ENCODE measurements at places on chromosomes 3 and 15.

- DNase-seq = no peak
Measured at GRCh38 chr3:107958146-107958545, 132.7 kb downstream of the CD47 start.

- no peak for DNase-seq
Measured at GRCh38 chr3:144809380-144809779, 837.8 kb downstream of the DIPK2A start.

- no peak for DNase-seq
Measured at GRCh38 chr3:5051772-5052171, 70.3 kb upstream of the ARL8B start.

DNA sequence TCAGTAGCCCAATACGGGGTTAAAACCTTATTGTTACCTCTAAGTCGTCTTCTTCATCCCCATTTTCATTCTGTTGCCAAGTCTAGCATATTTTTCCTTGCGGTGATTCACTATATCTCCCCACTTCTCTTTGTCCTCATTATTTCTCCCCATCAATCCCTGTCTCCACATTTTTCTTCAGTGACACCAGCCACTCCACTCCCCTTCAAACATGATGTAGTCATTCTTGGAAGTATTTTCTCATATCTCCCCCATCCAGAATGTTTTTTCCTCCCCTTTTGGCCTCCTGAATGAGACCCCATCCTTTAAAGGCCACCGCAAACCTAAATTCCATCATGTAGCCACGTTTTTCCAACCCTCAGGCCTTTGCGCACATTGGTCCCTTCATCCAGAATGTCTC, 105.9 kb downstream of the TOP2B start:
- no peak for DNase-seq

DNA sequence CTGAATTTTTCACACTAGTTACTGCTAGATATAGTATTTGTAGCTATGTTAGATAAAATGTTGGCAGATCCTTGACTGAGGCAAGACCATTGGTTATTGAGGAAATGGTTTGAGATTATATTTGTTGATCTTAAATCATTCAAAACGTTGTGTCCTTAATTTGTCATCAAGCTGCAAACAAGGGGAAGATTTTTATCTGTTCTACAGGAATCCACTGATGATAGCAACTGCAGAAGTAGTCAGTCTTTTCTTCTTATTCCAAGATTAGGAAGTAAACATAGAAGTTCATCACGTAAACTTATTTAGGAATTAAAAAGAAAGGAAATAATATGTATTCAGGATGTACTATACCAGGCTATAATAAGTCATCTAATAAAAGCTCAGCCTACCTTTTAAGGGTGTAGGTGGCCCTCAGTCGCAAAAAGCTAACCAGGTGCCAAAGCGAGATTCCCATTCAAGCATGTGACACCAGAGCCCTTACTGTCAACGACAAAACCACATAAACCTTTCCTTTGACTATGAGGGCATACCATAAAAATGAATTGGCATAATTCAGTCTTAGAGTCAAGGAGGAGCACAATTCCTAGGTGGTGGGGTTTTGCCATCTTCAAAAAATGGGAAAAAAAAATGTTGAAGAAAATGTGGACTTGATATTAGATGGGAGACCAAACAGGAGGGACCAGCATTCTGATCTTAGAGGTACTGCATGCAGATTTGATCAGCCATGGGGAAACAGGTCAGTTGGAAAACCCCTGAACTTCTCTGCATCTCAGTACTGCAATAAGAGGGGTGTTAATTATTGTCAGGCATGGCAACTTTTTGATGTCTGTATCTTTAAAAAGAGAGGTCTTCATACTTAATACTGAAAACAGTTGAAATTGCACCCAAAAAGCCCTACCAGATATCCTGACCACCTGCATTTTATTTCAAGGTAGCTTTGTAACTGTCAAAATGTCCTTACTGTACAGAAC, 212.5 kb upstream of the UBE2E1 start:
- no peak for DNase-seq

DNA sequence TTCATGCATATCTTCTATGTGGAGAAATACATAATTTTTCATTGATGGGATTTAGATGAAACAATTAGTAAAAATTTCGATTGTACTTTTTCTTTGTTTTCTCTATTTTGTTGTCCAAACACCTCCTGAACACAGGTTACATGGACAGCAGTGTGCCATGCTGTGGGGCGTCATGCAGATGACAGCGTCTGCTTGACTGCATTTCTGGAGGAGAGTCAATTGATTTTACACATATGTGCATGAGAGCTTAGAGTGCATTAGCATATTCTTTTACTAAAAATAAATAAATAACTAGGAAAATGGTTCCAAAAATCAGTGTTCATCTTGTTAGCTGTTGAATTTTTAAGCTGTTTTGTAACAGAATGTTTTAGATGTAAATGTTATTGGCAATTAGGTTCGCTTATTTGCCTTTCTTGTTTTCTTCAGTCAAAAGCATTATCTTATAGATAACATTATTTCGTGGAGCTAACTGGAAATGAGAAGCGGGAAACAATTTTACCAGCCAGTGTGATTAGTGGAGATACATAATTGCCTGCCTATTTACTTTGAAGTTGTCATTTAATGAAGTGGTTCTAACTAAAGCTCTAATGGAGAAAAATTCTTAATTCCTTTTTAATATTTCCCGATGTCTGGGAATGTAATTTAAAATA, 82.7 kb upstream of the VGLL3 start:
- DNase-seq = no peak

DNA sequence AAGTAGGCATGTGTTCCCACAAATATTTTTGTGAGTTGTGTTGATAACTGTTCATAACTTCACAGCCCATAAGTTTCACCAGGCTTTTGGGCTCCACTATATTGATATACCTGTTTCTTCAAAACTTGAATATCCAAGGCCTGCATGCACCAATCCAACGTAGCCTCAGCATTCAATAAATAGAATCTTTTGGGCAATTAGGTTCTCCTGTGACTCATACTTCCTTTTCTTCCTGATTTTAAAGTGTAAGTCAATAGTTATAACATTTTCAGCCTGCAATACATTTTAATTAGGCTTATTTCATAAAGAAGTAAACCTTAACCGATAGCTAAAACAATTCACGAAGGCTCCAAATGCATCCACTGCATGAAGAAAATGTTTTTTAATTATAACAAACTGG, 97.8 kb upstream of the SPRED1 start:
- DNase-seq = no peak

DNA sequence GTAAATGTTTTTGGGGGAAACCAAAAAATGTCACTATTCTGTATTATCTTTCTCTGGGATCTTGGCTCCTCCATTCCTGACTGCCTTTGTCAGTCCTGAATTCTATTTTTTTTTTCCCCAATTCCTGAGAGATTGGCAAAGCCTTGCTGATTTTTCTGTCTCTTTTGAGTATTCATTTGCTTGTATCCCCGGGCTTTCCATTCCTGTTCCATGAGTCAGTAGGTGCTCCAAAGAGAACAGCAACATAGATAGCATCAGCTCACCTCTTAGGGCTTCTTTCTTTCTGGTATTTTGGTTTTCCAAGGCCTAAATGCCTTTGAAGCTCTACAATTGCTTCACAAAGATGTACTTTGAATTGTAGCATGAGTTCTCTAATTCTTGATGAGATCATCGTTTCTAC, 271.7 kb upstream of the LRRC3B start:
- no peak for DNase-seq

GRCh38 chr15:78049691-78050440, 27.6 kb downstream of the TBC1D2B start:
- DNase-seq = peak; percentile 70

DNA sequence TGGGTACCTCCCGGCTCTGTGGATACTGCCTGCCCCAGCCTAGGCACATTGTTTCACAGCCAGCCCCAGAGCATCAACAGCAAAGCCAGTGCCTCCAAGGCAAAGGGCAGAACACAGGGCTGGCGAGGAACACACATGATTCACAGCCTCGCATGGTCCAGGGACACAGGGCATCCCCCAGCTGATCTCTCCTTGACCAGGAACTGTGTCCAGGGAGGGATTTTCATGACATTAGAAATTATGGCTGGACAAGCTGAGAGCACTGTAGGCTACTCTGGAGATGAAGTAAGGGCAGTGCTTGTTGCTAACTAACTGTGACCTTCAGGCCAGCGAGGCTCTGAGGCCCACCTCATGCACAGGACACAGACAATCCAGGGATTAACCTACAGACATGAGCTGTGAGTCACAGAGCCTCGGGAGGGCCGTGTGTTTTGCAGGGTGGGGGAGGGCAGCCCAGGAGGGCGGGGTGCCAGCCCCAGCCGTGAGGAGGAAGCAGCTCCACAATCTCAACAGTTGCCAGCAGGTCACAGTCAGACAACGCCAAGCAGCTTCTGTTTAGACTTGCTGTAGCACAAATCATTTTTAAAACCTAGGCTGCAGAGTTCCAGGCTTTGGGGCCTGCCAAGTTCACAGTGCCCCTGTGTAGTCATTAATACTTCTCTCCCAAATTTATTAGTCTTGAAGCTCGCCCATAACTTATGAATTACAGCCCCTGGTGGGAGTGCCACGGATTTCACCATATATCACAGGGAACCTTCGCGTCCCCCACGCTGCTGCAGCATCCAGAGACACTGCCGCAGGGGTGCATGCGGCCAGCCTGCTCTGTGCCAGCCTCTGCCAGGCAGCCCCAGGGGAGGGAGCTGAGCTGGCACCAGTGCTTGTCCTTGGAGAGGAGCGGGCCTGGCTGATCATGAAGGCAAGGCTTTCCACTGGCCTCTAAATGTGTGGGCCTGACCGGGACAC, 114.7 kb downstream of the ETFA start:
- peak; percentile 86 for DNase-seq

Data from fibroblast of mammary gland (primary cell).